ENCODE measurements at places on chromosomes 6 and 20. TPM values are rescaled to one million over a fixed set of nuclear protein-coding genes. Genes with fewer than 3 reads are reported as not detected.

The CST3 gene
- 271 TPM for total RNA-seq

The TFAP2D gene
- not detected for total RNA-seq

The STX11 gene
- 3.1 TPM for total RNA-seq

The TRERF1 gene
- total RNA-seq: 2.9 TPM

The ME1 gene
- 11.3 TPM for total RNA-seq

The EDN1 gene
- 87.4 TPM for total RNA-seq

The STMND1 gene
- total RNA-seq: not detected

The ASIP gene
- total RNA-seq: not detected

The PLG gene
- not detected for total RNA-seq

All from regular cardiac myocyte (primary cell).